Activated CD8-positive, alpha-beta T cell treated with anti-CD3 and anti-CD28 coated beads, Interleukin-2, amount 10 ng/mL, durations not matched to agents 7 days and 5 days (primary cell): ENCODE measurements at places on chromosomes 7 and 10.

DNA sequence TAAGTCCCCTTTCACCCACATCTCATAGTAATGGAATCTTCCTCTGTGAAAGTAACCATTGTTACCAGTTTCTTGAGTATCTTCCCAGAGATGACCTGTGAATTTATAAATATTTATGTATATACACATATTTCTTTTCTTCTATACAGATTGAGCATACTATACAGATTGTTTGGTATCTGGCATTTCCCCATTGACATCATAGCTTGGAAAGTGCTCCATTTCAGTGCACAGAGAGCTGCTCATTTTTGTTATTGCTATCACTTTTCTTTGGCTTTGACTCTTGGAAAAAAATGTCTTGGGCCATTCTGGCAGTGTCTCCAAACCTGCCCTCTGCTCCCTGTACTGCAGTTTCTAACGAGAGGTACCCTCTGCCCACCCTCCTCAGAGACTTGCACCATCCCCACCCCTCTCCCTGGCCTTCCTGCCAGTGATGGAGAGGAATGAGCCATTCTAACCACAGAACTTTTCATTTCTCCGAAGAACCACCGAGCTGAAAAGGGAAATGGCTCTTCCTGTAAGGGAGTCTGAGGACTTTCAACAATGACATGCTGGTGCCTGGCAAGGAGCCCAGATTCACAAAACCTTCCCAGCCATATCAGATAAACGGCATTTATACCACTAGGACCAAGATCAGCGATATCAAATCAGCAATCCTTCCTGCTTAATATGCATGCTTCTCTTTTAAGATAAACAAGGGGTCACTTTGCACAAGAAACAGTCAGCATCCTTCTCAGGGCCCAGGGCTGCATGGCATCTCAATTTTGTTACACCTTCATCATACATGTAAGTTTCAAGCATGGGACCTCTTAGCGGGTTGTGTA, 19.7 kb upstream of the CCSER2 start:
- peak; percentile 50 for DNase-seq

DNA sequence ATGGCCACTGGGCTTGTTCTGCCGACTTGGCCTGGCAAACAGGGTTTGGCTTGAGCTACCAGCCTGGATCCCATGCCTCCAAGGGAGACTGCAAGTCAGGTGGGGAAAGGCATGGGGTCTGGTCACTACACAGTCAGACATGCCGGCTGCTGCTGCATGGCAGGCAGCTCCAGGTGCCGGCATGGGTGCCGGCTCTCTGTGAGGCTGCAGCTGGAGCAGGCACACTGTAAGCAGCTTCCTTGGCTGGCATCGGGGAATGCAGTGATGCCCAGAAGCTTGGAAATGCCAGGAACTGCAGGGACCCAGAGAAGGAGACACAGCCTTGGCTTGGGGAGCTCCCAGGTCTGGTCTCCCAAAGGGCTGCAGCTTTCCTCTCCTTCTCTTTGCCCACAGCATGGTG, 305.5 kb upstream of the NRG3 start:
- no peak for DNase-seq

DNA sequence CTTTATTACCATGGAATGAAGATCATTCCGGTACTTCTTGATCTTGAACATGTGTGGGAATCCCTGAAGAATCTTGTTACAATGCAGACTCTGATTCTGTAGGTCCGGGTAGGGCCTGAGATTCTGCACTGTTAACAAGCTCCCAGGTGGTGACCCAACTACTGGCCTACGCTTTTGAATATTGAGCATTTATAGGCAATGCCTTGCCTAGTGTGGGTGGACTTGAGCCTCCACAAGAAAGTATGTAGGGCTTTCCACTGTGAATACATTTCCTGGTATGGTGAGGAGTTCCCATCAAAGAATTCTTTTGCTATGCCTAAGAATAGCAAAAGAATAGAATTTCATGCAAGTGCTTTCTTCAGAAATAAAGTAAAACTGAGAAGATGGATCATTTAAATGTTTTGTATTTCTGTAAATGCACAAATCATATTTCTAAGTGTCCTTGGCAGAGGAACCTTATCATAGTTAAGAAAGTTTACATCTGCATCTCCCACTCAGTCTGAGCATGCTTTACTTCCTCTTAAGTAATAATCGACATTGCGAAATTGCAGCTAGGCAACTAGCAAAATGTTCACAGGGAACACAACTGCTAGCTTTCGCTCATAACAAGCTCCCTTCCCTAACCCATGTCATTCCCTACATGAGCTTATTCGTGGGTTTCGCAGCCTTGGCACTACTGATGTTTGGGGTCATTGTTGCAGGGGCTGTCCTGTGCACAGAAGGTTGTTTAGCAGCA, 71.4 kb downstream of the AHR start:
- no peak for DNase-seq

DNA sequence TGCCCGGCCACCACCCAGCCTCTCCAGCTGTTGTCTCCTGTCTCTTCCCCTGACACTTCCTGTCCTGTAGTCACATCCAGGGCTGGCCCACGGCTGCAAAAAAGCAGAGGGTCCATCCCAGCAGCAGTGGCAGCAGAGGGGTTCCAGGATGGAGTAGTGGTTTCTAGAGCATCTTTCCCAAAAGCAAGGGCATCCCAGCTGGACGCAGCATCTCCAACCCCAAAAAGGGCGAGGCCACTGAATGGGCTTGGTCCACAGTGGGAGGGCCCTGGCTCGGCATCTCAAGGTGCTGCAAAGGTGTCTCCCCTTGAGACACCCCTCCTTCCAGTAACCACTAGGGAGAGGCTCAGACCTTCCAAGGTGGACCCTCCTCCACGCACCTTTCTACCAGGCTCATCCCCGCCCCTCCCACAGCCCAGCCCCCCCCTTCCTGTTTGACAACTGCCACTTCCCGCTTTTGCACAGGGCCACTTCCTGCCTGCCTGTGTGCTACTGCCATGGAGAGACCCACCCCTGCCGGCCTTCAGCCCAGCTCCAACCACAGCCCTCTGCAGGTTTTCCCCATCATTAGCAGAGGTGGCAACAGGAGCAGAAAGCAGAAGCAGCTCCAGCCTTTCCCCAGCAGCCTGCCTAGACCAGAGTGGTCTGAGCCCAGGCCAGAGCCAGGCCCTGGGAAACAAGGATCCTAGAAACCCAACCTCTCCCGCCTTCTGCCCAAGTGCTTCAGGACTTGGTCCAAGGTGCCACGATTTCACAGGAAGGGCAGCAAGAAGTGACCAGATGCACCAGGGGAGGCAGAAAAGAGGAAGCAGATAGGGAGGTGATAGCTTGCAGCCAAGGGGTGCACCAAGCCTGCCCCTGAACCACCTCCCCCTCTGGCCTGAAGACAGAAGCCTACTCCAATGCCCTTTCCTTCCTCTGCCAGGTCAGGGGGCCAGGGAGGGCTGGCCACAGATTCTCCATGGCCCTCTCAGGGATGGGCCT, 8.6 kb downstream of the CAMK2G start:
- peak; percentile 72 for DNase-seq

DNA sequence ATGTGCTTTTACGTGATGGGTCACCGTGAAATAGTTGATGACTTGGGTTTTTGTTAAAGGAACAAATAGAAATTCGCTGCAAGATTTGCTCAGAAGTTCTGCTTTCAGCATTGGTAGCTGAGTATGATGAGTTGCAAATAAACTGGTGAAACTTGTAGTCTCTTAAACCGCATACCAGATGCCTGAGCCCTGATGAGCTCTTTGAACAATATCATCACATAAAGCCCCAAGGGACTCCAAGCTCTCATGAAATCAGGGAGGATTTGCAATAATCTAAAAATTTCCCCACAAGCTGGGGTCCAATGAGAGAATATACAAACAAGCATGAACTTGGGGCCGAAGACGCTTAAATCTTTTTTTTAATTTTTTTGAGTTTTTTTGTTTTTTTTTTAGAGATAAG, 312.4 kb downstream of the CALN1 start:
- no peak for DNase-seq

- no peak for DNase-seq
Measured at GRCh38 chr7:158662610-158663427, 41.8 kb downstream of the NCAPG2 start.

DNA sequence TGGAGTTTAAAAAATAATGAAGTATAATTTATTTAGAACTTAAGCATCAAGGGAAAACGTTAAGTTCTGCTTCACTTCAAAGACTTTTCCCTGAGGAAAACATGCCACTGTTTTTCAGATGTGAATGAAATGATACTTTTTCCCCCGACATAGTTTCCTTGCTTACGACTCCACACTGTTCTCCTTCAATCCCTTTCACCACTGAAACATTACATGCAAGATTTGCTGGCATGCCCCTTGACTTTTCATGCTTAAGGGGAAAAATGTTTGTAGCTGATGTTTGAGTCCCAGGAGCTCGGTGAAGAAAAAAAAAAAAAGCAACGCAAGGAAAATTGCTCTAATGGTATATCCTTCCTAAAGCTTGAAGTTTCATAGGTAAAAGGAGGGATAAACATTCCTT, 10.0 kb downstream of the GLI3 start:
- no peak for DNase-seq

- DNase-seq: no peak
Measured at GRCh38 chr10:128083191-128083895, 42.9 kb downstream of the MKI67 start.

DNA sequence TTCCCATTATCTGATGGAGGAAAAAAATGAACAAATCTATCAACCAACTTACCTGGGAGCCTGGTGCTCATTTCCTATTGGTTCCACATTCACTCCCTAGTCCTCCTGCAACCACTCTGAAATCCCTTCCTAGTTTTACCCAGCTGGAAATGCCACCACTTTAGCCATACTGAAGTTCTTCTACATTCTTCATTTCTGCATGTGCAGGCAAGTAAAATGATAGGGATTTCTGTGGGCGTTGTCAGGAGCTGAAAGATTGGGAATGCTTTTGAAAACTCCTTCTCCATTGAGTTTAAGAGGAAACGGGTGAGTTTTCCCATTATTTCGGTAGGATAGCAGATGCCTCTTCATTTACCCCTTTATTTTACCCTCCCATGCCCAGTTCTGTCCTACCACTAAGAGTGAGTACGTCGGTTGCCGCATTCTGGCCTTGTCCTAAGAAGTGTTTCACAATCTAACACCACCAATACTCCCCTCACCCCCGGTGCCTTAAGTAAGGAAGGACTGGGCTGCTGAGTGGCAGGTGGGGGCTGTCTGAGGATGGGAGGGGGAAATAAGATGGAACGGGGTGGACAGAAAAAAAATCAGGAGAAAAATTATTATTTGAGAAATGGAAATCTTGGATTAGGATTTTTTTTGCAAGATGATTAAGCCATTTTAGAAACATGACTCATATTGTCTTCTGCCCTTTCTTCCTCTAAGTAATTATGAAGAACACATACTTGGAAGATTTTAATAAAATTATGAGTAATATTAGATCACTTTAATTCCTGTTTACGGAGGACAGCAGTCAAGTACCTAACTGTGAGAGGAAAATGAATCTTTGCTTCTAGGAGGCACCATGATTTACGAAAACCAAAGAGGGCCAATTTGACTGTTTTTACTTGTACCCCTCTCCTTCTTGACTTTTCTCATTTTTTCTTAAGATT, 13.2 kb upstream of the TAS2R60 start:
- no peak for DNase-seq

DNA sequence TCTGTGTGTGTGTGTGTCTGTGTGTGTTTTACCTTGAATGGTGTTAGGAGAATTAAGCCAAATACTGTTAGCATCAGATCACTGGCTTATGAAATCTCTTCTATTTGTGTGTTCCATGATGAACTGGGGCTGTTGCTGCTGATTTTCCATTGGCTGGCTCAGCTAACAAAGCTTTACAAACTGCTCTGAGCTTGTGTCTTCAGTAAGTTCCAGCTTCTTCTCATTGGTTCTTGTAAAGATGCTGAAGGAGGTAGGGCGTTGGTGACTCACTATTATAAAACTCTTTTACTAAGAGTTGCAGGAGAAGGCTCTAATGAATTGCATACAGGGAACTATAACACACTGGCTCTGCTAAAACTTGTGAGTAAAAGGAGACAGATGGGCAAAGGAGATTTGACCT, 136.4 kb upstream of the PRKCQ start:
- no peak for DNase-seq

- DNase-seq: no peak
Measured at GRCh38 chr10:15735763-15736162, 16.0 kb upstream of the ITGA8 start.

DNA sequence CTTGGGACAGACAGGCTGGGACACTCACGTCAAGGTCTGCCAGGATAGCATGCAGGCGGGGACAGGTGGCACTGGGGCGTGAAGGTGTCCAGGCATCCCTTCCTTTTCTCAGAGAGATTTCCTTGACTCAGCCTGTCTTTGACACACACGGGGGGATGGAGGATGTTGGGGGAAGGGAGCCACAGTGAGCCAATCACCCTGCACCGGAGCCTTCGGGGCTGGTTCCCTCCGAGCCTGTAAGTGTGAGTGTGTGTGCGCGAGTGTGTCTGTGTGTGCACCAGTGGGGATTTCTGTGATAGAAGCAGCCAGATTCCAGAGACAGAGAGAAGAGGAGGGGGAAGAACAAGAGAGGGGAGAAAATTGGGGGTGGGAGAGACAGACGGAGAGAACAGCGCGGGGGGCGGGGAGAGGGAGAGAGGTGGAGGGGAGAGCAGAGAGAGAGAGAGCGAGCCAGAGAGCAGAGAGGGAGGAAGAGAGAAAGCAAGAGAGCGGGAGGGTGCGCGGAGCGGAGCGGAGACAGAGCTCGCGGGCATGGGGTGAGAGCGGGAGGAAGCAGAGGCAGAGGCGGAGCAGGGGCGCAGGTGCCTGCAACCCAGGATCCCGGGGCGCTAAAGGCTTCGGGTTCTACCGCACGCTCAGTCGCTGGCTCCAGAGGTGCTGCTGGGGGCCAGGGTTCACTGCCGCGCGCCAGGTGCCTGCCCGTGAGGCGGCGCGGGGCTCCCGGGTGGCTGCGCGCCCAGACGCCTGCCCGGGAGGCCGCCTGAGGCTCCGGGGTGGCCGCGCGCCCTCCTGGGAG, 466 bp upstream of the GPR26 start:
- no peak for DNase-seq
